ENCODE measurements at places on chromosomes 3 and 15.
A peak's percentile ranks its signal among the peaks of the same experiment; 100 is the strongest.

GRCh38 chr3:10758304-10759037, 57.6 kb upstream of the SLC6A11 start:
- DNase-seq: peak; percentile 63

DNA sequence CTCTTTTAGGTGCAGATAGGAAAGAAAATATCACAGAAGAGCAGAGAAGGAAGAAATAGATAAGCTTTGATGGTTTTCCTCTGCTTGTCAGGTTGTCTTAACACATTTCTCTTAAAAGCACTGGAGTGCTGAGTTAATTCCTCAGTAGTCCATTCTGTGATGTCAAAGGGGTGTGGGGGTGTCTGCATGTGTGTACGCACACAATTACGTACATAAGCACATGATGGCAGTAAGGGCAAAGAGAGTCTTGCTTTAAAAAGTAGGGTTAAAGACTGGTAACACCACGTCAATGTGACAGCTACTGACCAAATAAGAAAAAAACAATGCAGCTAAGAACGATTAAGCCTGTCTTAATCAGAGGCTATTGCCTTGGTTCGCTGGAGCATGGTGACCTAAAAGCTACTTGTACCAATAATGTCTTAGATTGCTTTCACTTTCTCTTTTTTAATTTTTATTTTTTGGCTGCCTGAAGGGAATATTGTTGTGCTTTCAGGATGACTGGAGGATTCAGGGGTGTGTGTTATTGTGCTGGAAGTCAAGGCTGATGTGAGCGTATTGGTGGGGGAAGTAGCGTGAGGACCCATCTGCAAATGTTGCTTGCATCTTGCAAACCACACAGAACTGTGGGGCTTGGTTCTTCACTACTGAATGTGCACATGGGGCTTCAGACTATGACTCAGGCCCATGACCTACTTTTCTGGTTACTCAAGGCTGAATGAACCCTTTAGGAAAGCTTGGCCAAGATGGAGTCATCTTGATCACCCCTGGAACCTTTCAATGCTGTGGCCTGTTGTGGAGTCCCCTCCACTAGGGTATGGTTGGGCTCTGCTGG, 417.8 kb upstream of the TPM1 start:
- no peak for DNase-seq

DNA sequence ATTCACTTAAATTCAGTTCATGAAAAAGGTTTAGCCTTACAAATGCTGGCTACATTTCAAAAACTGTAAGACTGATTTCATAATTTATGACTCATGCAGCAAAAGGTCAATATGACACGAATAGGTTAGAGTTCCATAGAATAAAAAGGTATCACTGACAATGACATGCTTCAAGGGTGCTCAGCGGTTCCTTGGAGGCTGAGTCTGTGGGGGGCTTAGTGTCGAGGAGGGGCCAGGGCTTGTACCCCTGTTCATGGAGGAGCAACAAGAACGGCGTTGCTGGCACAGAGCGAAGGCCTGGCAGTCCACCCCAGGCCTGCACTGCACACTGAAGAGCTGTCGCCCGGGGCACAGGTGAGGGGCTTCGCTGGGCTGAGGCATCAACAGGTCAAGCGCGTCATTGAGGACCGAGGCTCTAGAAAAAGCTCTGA, 174.2 kb downstream of the NR1D2 start:
- DNase-seq: no peak

GRCh38 chr15:52252781-52253180, 42.8 kb downstream of the MYO5C start:
- peak; percentile 91 for DNase-seq

- DNase-seq: no peak
These were observed 70.6 kb downstream of the AP4E1 start for GRCh38 chr15:50979041-50979440.

GRCh38 chr15:75452865-75453702, 1.6 kb upstream of the SIN3A start:
- no peak for DNase-seq

Measured in foreskin keratinocyte (primary cell).